ENCODE measurements at places on chromosomes 3 and 15.

- DNase-seq: peak; percentile 65
Observed at GRCh38 chr3:194871143-194871863, 185.6 kb downstream of the FAM43A start.

- DNase-seq: no peak
Observed at GRCh38 chr3:159662549-159662948, 326.1 kb upstream of the IL12A start.

DNA sequence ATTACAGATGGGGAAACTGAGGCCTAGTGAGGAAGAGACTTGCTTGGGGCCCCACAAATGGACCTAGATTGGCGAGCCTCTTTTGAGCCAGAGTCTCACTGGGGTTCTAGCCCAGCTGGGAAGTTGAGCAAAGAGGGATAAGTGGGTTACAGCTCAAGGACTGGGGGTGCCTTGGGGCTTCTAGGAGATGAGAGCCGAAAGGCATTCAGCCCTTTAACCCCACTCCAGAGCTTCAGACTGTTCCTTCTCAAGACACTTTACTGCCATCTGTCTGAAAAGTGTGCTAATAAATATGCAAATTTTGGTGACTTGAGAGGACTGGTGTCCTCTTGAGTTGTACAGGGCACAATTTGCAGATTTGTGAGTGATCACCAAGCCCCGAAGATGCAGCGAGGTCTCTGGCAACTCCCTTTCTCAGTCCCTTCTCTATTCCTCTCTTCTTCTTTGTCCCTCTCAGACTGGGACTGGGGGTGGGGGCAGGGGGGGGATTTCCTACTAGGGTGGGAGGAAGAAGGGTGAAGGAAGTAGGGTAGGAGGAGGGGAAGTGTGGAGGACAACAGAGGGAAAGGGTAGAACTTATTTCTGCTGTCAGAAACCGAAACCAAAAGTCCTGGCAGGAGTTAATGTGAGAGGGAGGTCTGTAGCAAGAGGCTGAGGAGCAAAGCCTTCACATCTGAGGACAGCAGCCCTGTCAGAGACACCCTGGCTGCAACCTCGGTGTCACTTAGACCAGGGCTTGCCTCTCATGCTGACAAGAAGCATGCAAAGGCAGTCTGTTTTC, 16.2 kb upstream of the ANKDD1A start:
- DNase-seq: no peak

GRCh38 chr3:20064387-20064786, 24.1 kb downstream of the KAT2B start:
- no peak for DNase-seq

- no peak for DNase-seq
Observed at GRCh38 chr3:13318626-13319470, 101.3 kb downstream of the NUP210 start.

GRCh38 chr3:140031170-140031569, 96.2 kb downstream of the CLSTN2 start:
- no peak for DNase-seq

GRCh38 chr3:64163019-64163754, 62.1 kb downstream of the PRICKLE2 start:
- no peak for DNase-seq

DNA sequence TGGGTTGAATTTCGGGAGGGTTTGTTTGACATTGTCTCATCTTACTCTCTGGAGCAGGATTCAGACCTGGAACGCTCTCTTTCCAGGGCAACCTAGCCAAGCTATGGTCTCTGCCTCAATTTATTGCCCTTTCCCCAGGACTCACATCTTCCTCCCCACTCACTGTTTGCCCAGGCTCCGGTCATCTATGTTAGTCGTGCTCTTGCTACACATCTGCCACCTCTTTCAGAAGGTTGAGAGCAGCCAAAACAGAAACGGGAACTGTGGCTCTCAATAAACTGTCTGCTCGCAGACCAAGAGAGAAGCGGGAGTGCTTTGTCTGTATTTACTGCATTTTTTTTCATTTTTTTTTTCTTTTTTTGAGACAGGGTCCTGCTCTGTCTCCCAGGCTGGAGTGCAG, 81.6 kb downstream of the ST6GAL1 start:
- no peak for DNase-seq

- DNase-seq: no peak
Observed at GRCh38 chr3:129575233-129575996, 31.1 kb downstream of the PLXND1 start.

DNA sequence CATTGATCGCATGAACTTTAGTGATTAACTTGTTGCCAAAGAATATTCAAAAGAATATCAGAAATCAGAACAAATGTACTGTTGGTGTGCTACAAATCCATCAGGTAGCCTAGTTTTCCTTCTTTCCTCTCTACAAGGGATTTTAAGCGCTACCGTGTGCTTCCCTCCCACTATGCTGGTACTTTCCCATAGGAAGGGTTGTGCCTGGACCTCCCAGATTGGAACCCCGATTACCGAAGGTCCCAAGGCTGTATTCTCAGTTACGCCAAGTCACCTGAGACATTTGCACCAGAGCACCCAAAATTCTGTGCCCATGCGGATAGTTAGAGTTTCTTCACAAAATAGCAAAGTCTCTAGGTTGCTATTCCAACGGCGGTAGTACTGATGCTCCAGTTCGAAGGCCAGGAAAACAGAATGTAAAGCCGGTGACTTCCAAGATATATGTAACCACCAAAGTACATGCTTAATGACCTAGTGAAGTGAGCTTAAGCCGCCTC, 23.4 kb upstream of the GATM start:
- no peak for DNase-seq

DNA sequence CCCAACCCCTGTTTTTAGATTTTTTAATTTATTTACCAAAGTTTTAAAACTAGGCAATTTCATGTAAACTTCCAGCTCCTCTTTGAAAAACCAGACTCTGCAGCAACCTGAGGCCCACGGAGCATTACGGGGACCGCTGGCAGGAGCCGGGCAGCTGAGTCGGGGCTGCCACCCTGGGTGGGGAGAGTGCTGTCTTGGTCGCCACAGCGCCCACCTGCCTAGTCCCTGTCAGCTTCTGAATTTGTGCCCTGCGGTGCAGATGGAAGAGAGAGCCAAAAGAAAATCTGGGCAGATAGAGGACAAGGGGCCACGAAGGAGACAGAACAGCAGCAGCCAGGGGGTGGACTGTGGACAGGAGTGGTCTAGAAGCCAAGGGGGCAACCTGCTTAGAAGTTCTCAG, 34.6 kb downstream of the PXYLP1 start:
- DNase-seq: no peak

DNA sequence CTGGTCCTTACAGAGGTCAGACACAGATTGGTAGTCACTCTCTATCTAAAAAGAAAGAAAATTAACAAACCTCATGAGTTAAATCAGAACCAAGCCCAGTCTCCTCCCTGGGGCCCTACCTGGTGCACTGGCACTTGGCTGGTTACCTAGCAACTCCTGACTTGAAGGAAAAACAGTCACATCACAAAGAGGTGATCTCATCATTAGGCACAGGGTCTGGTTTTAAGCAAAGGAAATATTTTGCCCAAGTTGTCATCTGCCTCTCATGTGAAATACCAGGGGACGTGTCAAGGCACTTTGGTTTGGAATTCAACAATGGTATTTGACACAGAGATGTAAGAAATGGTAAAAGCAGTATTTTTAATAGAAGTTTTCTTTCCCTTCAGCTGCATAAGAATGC, 47.7 kb upstream of the FMN1 start:
- DNase-seq: no peak

- DNase-seq: no peak
Observed at GRCh38 chr15:85693277-85693676, 101.4 kb downstream of the KLHL25 start.

DNA sequence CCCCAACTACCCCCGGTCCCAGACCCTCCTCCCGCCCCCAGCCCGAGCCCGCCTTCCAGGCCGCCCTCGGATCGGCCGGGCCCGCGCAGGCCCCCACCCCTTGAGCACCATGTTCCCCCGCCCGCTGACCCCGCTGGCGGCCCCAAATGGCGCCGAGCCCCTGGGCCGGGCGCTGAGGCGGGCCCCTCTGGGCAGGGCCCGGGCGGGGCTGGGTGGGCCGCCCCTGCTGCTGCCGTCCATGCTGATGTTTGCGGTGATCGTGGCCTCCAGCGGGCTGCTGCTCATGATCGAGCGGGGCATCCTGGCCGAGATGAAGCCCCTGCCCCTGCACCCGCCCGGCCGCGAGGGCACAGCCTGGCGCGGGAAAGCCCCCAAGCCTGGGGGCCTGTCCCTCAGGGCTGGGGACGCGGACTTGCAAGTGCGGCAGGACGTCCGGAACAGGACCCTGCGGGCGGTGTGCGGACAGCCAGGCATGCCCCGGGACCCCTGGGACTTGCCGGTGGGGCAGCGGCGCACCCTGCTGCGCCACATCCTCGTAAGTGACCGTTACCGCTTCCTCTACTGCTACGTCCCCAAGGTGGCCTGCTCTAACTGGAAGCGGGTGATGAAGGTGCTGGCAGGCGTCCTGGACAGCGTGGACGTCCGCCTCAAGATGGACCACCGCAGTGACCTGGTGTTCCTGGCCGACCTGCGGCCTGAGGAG, 472 bp downstream of the CHST14 start:
- DNase-seq: no peak

DNA sequence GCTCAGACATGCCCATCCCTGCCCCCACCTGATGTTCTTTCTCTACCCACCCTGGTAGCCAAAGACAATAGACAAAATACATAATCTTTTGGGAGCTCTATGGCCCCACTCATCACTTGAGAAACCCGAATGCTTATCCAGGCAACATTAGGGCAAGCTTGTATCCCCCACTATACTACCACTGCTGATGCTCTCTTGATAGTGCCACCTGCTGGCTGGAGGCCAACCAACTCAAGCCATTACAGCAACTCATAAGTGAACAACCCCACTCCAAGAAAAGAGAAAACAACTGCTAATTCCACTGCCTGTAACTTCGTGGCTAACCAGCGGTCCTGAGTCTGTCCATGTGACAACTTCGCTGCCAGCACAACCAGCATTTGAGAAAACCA, 342.5 kb upstream of the TGFBR2 start:
- DNase-seq: no peak

GRCh38 chr3:134432236-134432635, 53.5 kb downstream of the ANAPC13 start:
- DNase-seq: no peak

- DNase-seq: no peak
Observed at GRCh38 chr15:64997066-64997465, 7.4 kb upstream of the SPG21 start.

DNA sequence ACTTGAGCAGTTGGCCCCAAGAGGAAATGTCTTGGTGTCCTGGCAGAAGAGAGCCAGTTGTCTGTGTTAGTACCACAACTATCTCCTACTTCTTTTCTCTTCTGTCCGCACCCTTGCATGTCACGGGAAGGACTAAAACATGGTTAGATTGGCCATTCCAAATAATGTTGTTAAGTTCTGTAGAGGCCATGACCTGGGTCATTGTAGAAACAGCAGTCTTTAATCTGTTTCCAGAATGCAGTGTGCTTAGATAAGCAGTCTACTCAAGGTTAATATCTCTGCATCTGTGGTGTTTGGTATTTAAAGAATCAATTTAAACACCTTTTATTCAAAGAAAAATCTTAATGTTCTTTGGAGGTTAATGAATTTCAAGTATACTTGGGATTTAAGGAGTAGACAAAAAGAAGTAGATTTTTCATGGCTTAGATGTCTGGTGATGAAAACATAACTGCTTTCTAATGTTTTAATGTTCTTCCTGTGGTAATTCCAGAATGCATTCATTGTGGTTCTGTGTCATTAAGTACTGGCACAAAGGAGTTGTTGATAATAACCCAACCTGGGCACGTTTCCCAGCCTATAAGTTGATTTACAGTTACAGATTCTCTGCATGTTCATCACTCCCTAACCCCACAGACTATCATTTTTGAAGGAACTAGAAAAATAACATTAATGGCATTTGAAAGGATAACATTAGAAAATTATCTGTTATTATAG, 58.9 kb downstream of the TMEM108 start:
- DNase-seq: no peak

- DNase-seq: no peak
Observed at GRCh38 chr15:49229922-49230321, 59.9 kb downstream of the GALK2 start.

DNA sequence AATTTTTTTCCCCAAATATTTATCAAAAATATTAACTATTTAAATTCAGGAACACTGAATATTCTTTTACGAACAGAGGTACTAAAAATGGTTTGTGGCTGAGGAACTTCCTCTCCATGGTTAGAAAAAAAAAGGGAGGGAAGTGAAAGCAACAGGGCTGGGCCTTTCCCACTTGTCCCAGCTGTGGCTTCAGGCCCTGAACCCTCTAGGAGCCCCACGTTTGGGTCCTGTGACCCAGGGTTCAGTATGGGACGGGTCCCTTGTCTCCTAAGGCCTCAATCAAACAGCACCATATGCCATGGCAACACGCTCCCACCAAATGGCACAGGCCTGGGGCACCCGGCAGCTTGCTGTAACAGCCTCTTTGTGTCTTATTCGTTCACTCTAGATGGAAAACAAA, 32.4 kb downstream of the POC1A start:
- DNase-seq: no peak

DNA sequence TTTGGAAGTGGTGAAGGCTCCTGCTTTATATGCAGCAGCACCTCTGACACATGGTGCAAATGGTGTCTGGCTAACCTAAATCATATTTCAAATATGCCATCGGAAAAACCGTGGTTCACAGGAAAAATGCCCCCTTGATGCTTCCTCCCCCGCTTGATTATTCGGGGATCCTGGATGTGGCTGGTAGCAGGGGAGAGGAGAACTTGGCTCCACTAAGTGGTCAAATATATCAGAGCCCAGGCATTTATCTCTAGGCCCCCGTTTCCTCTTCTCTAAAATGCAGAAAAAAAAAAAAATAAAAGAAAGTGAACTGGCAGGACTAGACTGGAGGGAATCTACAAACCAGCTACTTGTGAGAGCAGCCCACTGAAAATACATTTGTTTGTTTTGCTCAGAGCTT, 18.2 kb upstream of the ATP2B2 start:
- peak; percentile 15 for DNase-seq

DNA sequence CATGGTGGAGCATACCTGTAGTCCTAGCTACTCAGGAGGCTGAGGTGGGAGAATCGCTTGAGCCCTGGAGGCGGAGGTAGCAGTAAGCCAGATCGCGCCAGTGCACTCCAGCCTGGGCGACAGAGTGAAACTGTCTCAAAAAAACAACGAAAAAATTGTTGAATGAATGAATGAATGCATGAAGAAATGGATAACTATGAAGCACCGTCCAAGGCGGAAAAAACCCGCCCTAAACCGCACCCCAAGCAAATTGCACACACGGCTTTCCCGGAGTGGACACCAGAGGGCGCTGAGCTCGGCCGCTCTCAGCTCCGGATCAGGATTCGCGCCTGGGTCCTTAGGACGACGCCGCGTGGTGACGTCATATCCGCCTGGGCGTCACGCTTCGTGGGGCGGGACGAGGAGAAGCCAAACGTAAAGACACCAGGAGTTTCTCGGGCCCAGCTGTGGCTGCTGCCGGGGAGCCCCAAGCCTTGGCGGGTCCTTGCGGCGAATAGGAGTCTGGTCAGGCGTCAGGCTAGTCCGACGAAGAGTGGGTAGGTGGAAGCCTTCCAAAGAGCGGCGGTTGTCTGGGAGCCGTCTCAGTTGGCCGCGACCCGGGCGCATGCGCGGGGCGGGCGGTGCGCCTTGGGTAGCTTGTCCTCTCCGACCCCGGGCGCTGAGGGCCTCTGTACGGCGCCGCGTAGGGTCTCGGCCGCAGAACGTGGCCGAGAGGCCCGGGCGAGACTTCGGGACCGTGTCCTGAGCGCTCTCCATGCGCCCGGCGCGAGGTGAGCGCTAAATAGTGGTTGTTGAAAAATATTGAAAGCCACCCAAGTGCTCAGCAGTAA, at the start of the genes HTD2 and RPP14:
HTD2 (plus strand) TSS at position 639 of the 830 bp plus-strand sequence. CDS start 11,094 bp downstream, outside the sequence.
RPP14 (plus strand) TSS at position 364 of the 830 bp plus-strand sequence. CDS start 4,085 bp downstream, outside the sequence.
- DNase-seq: peak; percentile 99

- DNase-seq: no peak
Observed at GRCh38 chr15:45112591-45113379, 1.2 kb downstream of the DUOX2 start.

- no peak for DNase-seq
Observed at GRCh38 chr3:196292286-196292923, 4.9 kb upstream of the PCYT1A start.

- DNase-seq: no peak
Observed at GRCh38 chr3:66010348-66010738, 28.4 kb downstream of the MAGI1 start.

All from ureter (tissue), 1 donor.